ENCODE measurements at places on chromosomes 7 and 10. TPM values are rescaled to one million over a fixed set of nuclear protein-coding genes. Genes with fewer than 3 reads are reported as not detected.

- no peak for DNase-seq
These were observed 20.6 kb downstream of the ACSL5 start for GRCh38 chr10:112394475-112394875.

GRCh38 chr10:118956802-118957442 is 72.6 kb upstream of the NANOS1 start:
- DNase-seq: no peak

The NUTM2D gene
- 3.9 TPM for total RNA-seq

DNA sequence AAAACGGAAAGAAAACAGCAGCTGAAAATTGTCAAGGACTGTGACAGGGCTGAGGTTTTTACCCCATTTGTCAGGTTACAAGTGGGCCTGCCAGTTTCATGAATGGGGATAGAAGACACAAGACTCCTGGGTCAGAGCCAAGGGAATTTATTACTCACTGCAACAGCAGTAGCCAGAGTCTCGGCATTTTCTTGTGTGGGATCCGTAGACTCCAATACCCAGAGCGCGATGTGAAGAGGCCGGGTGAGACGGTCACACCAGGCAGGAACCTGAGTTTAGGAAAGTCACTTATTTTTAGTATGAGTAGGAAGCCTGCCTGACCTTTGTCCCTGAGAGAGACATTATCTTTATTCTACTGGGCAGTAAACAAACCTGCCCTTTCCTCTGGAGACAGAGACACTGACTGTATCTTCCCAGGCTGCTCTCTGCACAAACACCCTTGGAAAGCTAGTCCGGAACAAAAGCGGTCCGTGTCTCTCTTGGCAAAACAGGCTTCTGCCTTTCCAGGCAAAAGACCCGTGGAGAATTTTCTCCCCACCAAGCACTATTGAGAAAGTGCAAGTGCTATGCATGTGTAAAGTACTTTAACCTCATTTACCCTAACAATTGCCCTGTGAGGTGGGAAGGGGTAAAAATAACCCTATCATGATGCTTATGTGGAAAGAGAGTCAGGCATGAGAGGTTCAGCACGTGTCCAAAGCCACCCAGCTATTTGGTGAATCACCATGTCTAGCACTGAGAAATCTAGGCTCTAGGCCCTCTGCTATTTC is 58.4 kb downstream of the JCAD start:
- no peak for DNase-seq

The ICA1 gene
- 61.8 TPM for total RNA-seq

DNA sequence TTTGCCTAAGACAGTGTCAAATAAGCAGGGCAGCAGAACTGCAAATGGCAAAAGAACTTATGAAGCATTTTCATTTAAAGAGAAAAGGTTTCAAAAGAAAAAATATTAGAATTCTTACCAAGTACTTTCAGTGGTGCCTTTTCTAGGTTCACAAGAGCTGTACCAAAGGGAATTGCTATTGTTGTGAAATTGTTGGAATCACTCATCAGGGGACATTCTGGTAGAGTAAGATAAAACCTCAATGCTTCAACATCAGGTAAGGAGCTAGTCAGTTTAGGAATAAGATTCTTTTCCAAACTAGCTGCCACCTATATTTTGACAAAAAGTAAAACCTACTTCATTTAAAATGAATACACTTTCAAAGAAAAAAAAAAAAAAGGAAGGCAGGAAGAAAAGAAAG is 85.0 kb downstream of the HERC4 start:
- no peak for DNase-seq

All from omental fat pad (tissue), 4 donors.